ENCODE measurements at places on chromosomes 4 and X. TPM values are rescaled to one million over a fixed set of nuclear protein-coding genes. Genes with fewer than 3 reads are reported as not detected.

DNA sequence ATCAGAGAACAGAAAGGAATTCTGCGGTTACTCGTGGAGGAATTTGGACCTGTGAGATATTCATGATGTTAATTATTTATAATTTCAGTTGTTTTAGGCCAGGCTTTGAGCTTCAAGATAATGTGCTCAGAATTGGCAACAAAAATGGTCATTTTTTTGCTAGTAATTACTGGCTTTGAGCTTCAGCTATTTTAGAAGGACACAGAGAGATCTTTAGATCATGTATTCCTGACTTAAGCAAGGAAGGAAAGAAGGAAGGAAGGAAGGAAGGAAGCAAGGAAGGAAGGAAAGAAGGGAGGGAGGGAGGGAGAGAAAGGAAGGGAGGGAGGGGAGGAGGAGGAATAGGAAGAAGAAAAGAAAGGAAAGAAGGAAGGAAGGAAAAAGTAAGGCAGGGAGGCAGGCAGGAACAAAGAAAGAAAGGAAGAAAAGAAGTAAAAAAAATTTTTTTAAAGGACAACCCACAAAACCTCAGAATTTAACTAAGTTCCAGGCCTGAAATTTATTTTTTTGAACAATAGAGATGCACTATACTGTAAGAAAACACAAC is 277.9 kb upstream of the KLF3 start:
- DNase-seq = no peak

DNA sequence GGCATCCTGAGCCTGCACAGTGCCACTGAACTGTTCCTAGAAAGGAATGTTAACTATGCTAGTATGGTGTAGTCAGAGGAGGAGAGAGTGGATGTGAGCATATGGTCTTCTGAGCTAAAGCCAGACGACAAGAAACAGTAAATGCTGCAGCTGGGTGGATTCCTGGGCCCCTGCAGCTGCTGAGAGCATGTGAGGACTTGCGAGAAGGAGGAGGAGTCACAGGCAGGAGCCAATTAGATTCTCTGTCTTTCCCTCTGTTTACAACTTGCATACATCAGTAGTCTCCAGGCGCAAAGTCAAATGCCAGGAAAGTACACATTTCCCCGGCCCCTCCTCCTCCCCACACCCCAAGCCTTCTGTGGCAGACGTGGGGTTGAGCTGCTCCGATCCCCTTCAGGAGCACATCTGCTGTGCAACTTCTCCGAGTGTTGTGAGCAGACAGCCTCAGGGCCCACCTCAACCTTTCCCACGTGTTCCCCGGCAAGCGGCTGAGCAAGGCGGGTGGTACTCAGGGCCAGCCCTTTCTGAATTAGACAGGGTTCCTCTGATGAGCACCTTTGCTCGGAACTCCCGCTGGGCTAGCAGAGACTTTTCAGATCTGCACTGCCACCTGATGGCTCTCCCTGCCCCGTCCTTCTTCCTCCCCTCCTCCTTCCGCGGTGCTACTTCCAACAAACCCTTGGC is 108.7 kb upstream of the ATP6AP2 start:
- peak; percentile 69 for DNase-seq

- no peak for DNase-seq
Measured at GRCh38 chr4:22643952-22644351, 48.8 kb upstream of the GBA3 start.

- no peak for DNase-seq
Measured at GRCh38 chrX:153635788-153636668, 11.0 kb upstream of the DUSP9 start.

GRCh38 chr4:71156616-71157015 is 163.2 kb downstream of the DCK start:
- DNase-seq = no peak

DNA sequence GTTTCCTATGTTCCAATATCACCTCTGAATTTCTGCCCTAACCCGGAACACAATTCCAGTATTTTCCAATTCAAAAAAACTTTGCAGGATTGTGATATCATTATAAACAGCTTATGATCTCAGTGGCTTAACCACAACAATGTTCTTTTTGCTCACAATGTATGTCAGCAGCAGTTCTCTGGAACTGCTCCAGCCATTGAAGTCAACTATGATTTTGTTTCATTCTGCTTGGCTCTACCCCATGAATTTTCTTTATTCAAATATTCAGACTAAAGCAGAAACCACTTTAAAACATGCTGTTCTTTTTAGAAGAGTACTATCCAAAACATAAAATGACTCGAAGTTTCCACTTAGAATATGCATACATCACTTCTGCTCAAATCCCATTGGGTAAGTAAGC is 1611.1 kb downstream of the ARAP2 start:
- DNase-seq = no peak

DNA sequence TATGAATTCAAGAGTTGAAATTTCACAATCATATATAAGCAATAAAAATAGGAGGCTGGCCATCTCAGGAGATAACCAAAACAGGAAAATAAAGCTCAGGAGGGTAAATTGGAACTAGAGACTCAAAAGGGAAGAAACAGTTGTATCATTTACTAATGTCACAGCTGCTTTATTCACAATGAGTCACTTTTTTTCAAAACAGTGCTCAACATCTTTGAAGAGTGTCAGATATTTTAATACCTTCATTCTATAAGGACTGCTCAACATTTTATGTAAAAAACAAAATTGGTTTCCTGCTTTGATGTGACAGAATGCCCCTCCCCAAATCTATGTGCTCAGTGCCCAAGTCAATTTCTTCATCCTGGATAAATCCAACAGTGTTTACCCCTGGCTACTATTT is 97.7 kb downstream of the DDX60 start:
- DNase-seq = no peak

GRCh38 chrX:21479695-21480270 is 105.6 kb downstream of the CNKSR2 start:
- peak; percentile 15 for DNase-seq

- no peak for DNase-seq
Measured at GRCh38 chr4:101114936-101115372, 232.4 kb downstream of the PPP3CA start.

DNA sequence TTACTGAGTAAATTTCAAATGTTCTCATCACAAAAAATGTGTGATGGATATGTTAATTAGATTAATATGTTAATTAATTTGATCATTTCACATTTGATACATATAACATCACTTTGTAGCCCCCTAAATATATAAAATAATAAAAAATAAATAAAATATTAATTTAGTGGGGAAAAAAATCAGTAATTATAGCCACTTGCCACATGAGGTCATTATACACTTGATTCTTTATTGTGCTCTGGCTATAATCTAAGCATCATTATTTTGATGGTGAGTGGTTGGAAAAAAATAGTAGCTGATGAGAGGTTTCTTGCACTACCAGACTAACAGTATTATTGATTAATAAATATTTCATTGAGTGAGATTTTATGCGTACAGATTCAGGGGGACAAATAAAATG is 57.4 kb downstream of the DCK start:
- DNase-seq = no peak

GRCh38 chr4:78478523-78478922 is 73.0 kb upstream of the ANXA3 start:
- no peak for DNase-seq

- DNase-seq = no peak
Measured at GRCh38 chr4:24024605-24025004, 134.8 kb upstream of the PPARGC1A start.

GRCh38 chr4:15586066-15586465 is 69.1 kb downstream of the FBXL5 start:
- no peak for DNase-seq

DNA sequence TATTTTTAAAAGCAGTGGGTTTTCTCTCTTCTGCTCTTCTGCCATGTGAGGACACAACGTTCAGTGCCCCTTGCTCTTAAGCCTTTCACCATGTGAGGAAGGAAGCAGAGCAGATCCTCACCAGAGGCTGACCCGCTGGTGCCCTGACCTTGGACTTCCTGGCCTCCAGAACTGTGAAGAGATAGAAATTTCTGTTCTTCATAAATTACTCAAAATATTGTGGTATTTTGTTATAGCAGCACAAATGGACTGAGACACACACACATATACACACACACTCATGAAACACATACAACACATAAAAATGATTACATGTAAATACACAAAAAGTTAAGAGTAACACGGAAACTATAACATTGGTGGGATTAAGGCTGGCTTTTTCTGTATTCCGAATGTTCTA is 244.8 kb upstream of the NOCT start:
- DNase-seq = no peak

- no peak for DNase-seq
Measured at GRCh38 chrX:143934542-143934941, 50.7 kb downstream of the UBE2NL start.

GRCh38 chr4:185307136-185307950 is 88.4 kb downstream of the LRP2BP start:
- no peak for DNase-seq

DNA sequence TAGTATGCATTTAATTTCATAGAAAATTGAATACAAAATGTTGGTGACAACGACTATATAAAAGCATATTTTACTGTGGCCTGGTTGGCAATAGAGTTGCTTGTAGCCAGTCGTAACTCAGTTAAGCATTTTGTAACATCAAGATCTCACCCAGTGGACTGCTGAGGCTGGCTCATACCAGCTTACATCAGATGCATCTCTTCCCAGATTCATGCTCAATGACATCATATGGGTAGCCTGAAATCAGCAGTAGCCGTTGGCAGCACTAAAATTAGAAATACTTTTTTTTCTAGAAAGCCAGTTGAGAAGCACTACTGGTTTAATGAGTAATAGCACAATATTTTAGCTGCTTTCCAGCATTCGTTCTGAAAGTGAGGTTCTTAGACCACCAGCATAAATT is 341.2 kb downstream of the TECRL start:
- DNase-seq = no peak

GRCh38 chr4:16109256-16109655 is 25.4 kb upstream of the PROM1 start:
- DNase-seq = no peak

DNA sequence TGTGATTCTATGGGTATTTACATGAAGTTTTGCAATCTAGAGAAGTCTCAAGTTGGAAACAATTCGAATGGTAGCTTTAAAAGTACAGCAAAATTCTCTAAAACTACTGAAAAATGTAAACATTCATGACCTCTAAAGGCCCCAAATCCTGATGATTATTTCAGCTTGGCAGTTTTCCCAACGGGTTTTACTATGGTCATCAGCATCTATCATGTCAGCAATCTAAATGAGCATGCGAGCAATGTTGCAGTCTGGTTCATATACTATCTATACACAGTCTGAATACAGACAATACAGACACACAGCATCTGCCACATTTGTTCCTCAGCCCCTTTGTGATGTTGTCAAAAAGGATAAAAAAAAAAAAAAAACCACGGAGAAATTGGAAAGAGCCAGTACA is 790.3 kb upstream of the HTR2C start:
- no peak for DNase-seq

GRCh38 chr4:35939751-35940150 is 304.6 kb downstream of the ARAP2 start:
- no peak for DNase-seq

GRCh38 chrX:71366674-71367256 is 608 bp downstream of the TAF1 start:
- DNase-seq = no peak

- DNase-seq = no peak
Measured at GRCh38 chr4:24321616-24322015, 262.7 kb downstream of the DHX15 start.

- no peak for DNase-seq
Measured at GRCh38 chr4:177671845-177672244, 229.6 kb upstream of the AGA start.

GRCh38 chrX:109357706-109358105 is 124.2 kb downstream of the GUCY2F start:
- no peak for DNase-seq

DNA sequence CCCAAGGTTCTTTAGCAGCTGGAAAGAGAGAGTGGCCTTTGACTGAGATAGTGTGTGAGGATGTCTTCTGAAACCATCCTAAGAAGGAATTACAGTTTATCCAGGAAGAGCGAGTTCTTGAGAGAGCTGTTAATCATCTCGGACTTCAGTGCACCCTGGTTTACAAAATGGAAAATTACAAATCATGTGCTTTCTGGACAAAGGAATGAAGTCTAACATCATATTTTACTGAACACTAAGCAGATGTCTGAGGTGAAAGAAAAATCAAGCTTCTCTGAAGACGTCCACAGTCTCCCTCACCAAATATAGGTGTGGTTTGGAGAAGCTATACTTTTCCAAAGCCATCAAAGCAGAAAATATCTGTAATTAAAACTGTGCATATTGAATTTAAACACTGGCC is 30.8 kb upstream of the CYP2U1 start:
- no peak for DNase-seq

DNA sequence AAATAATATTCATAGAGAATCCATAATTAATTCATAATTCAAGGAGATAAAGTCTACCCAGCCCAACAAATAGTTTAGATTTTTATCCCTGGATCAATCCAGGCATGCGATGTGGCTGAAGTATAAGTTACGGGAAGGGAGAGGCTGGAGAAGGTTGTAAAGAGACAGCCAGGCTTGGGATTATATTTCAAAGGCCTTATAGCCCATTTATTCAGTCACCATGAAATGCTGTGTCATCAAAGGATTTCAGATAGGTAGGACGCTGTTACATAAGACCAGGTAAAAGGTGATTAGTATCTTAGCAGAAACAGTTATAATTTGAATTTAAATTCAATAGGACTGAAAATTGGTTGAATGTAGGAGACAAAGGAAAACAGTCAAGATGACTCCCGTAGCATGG is 73.0 kb upstream of the NFKB1 start:
- no peak for DNase-seq

DNA sequence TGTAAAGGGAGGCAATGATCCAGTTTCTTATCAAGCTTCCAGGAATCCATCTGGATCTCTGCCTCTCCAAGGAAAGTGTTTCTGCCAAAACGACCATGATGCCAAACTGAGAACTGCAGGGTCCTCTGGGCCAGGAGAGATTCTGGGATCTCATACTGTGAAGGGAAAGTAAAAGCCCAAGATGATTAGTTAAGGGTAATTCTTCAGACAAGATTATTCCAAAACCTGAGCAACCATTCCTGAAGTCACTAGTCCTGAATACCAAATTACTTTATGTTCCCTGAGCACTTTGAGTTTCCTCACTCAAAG is 42.0 kb downstream of the SRPX2 start:
- DNase-seq = no peak

GRCh38 chr4:22093126-22093525 is 144.6 kb upstream of the KCNIP4 start:
- no peak for DNase-seq

- no peak for DNase-seq
Measured at GRCh38 chr4:94338681-94339351, 3.8 kb downstream of the HPGDS start.

Gene SH2D1A
- 0.35 TPM for polyA plus RNA-seq

Gene FGF13
- 10.5 TPM for polyA plus RNA-seq

Gene PDCL2
- not detected for polyA plus RNA-seq

Gene TRAPPC11
- 19.3 TPM for polyA plus RNA-seq

Gene DNAJB14
- 23.6 TPM for polyA plus RNA-seq

Gene RPL10
- polyA plus RNA-seq = 5,631 TPM

Gene SSX4B
- not detected for polyA plus RNA-seq

Gene LIAS
- 14.6 TPM for polyA plus RNA-seq

Gene NLGN3
- 1.8 TPM for polyA plus RNA-seq

Gene EDNRA
- 30.1 TPM for polyA plus RNA-seq

Gene TASL
- polyA plus RNA-seq = 0.48 TPM

Gene DUSP21
- not detected for polyA plus RNA-seq
